ENCODE measurements at places on chromosomes 6 and 20. TPM values are rescaled to one million over a fixed set of nuclear protein-coding genes. Genes with fewer than 3 reads are reported as not detected.

Gene NNAT
- 0.40 TPM for total RNA-seq

- no peak for DNase-seq
These were observed 297.9 kb upstream of the SOX4 start for GRCh38 chr6:21295506-21296240.

GRCh38 chr6:82113231-82113630 is 134.3 kb downstream of the IBTK start:
- DNase-seq: no peak

- no peak for DNase-seq
These were observed 124.7 kb upstream of the TCF21 start for GRCh38 chr6:133764008-133764753.

DNA sequence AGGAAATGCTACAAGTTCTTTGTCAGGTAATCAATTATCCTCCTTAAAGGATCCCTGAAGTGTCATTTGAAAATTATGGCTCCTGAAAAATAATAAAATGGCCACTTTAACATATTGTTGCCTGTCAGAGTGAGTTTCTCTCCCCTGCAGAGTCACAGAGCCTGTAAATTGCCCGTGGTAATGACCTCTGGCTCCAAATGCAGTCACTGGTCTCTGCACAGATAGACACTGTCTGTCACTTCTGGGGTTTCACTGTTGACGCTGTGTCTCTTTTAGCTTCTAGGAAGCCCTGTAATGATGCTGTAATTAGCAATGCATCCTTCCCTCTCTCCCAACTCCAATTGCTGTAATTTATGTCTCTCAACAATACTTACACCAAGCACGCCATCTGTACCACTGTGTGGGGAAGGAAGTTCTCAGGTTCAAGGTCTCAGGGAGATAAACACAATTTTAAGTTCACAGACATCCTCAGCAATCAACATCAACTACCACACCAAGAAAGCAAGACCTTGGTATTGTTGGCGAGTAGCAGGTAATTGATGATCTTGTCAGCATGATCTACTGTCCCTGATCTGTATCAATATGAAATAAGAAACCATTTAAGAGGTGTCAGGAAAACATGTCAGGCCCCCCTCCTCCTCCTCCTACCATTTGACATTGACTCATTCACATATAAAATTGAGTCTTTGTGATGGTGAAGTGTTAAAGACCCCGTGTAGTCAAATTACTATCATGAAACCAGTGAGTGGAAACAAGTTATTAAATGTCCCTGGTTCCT is 91.2 kb upstream of the SULF2 start:
- no peak for DNase-seq

DNA sequence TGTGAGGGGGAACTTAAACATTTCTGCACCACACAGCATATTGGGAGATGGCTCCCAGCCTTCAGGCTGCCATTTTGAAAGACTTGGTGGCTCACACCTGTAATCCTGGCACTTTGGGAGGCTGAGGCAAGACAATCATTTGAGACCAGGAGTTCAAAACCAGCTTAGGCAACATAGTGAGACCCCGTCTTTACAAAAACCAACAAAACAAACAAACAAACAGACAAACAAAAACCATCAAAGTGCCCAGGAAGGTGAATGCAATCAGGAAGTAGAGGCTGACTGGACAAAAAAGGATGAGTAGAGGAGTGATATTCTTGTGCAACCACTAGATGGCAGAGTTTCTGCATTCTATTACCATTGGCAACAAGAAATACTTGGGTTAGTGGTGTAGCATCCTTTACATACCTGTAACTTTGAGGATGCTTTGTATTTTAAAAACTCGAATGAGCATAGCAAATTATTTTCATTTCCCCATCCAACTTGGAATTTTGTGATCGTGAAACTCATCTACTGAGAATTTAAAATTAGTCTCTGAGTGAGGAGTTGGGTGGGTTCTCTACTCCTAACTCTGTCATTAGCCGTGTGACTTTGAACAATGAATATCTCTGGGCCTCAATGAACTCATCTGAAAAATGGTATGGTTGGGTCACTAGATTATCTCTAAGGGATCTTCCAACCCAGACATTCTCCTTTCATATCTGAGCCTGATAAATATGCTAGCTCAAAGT is 84.4 kb downstream of the CRYBG1 start:
- DNase-seq: no peak

DNA sequence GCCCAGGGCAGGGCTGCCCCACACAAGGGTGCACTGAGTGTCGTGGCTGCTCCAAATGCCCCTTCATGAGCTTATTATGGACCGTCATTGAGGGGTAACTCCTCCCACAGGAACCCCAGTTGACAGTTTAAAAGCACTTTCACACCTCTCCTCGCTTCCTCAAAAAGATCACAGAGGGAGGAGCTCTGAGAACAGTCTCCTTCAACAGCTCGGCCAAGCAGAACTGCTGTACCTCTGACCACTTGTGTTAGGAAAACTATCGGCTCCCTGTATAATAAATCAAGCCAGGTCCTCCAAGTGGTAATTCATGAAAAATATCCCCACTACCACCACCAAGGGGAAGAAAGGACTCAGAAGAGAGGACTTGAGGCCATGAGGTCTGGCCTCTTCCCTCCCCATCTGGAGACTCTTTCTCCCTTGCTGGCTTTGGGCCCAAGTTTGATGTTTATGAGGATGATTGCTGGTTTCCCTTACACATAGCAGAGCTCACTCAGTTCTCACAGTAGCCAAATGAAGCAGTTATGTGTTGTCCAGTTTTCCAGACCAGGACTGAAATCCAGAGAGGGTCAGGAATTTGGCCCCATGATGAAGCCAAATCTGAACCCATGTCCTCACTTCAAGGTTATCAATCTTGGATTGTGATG is 8.7 kb downstream of the SNX21 start:
- no peak for DNase-seq

DNA sequence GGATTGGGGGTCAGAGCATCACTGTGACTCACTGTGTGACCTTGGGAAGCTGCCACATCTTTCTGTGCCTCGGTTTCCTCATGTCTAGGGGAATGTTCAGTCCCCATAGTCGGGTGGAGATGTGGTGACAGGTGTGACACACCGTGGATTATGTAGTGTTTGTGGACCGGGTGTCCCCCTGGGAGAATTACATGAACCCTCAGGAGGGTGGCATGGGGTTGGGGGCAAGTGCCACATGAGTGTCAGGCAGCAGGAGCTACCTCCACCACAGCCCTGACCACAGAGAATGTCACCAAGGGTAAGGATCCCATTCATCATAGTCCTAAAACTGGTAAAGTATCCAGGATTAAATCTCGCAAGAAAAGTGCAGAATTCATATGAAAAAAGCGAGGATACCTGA is 23.2 kb downstream of the SUN5 start:
- no peak for DNase-seq

Gene NSFL1C
- 89.4 TPM for total RNA-seq

Gene TREML1
- total RNA-seq: not detected

DNA sequence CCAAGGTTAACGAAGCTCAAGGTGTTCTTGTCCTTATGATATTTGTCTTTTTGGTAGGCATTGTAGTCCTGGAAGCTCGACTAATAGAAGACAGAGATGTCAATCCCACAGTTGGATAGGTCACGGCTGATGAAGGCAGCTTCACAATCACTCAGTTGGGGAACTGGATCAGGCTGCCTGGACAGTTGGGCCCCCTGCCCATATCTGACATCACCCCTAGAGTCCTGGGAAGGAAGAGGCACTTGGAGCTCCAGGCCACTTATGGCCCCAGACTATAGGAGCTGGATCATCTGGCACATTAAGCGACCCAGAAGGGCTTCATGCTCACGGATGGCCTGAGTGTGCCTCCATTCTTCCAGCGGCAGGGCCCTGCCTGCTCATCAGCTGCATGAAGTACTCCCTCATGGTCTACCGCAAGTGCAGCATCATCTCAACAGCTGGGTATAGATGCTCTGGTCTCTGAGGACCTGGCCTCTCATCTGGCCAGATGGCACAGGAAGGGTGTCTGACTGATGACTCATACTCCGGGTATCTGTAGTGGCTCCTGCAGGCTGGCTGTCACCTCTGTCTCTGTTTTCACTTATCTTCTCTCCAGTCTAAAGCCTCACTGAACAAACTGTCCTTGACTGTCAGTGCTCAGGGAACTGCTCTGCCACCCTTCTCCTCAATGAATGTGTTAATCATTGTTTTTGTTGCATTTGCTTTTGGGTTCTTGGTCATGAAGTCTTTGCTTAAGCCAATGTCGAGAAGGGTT is 29.2 kb upstream of the SSR1 start:
- no peak for DNase-seq

Gene MMP24
- total RNA-seq: not detected

GRCh38 chr6:134888316-134888715 is 61.6 kb downstream of the ALDH8A1 start:
- DNase-seq: no peak

DNA sequence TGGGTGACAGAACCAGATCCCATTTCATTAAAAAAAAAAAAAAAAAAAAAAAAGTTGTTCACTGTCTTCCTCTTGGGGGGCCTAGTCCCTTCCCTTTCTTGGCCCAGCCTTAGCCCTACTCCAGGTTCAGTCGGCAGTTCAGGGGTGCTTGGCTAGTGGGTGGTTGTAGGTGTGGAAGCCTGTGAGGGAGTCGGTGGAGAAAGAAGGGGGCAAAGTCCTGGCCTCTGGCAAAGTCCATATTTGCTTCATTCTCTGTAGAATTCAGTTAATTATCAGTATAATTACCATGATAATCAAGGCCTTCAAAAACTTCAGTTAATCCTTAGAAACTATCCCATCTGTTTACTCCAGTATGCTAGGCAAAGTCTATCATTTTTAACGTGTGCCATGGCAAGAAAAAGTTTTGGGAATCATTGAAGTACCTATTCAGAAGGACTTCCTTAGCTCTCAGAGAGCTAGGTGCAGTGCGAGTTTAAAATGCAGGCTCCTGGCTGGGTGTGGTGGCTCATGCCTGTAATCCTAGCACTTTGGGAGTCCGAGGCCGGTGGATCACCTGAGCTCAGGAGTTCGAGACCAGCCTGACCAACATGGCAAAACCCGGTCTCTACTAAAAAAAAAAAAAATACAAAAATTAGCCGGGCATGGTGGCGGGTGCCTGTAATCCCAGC is 205.7 kb upstream of the ARG1 start:
- DNase-seq: no peak

DNA sequence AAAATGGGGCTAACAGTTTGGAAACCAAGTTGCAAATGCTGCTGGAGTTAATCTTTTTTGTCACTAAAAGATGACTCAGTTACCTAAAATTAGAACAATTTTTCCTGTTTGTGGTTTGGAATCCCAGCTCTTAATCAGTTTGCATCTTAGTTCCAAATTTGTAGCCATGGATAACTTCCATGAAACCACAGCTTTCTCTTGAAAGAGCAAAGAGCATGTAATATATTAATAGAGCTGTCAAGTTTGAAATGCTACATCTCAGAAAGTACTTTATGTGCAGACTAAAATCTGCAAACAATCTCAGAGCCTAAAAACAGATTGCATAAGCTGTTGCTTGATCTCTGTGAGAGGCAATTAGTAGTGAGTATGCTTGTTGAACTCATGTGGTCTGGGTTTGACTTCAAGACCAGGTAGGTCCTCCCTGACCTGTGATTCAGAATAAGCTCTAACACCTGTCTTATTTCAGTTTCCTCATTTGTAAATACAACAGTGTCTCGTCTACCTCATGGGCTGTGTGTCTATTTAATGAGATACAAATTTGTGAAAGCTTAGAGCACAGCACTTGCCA is 23.5 kb downstream of the DHX35 start:
- DNase-seq: no peak

Gene SLPI
- not detected for total RNA-seq

GRCh38 chr20:53595018-53595378 is 1.4 kb upstream of the ZNF217 start:
- no peak for DNase-seq

Gene ADGRG6
- total RNA-seq: not detected

Gene GUCA1A
- total RNA-seq: not detected

GRCh38 chr6:156351346-156351966 is 425.7 kb upstream of the ARID1B start:
- DNase-seq: no peak

- no peak for DNase-seq
These were observed 35.1 kb upstream of the ANKEF1 start for GRCh38 chr20:9999645-10000044.

- no peak for DNase-seq
These were observed 20.9 kb upstream of the GATA5 start for GRCh38 chr20:62496568-62497218.
